ENCODE measurements at places on chromosomes 16 and 17. TPM values are rescaled to one million over a fixed set of nuclear protein-coding genes. Genes with fewer than 3 reads are reported as not detected.

Gene ASGR1
- 4.3 TPM for total RNA-seq

Gene TBC1D3
- not detected for total RNA-seq

Gene HOXB8
- 23.7 TPM for total RNA-seq

Gene LITAF
- 40.7 TPM for total RNA-seq

Gene GJD3
- 0.61 TPM for total RNA-seq

Gene MYL11
- total RNA-seq = 3.0 TPM

Gene CHST4
- total RNA-seq = 0.44 TPM

- DNase-seq = no peak
These were observed 89.9 kb downstream of the ABR start for GRCh38 chr17:1089915-1090314.

- DNase-seq = no peak
These were observed 291.5 kb upstream of the AXIN2 start for GRCh38 chr17:65852911-65853310.

DNA sequence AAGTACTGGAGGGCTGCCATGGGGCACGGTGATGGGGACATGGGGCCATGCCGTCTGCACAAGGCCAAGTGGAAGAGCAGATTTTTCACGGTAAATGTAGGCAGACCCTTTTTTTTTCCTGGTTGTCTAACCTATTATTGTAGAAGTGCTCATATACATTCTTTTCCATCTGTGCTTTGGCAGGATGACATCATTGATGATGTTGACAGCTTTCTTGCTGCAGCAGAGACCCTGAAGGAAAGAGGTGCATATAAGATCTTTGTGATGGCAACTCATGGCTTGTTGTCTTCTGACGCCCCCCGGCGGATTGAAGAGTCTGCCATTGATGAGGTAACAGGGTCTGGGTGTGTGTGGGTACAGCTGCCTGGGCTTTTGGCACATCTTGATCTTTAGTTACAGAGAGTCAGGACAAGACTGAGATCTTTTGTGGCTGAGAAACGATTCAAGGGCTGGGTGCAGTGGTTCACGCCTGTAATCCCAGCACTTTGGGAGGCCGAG, 23.3 kb upstream of the SLC5A10 start:
- DNase-seq = no peak

DNA sequence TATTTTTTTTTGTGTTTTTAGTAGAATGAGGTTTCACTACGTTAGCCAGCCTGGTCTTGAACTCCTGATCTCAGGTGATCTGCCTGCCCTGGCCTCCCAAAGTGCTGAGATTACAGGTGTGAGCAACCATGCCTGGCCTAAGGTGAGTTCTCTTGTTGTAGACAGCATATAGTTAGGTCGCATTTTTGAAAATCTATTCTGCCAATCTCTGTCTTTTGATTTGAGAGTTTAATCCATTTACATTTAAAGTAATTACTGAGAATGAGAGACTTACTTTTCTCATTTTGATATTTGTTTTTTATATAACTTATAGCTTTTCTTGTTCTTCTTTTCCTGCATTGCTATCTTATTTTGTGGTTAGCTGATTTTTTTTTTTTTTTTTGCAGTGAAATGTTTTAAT, 6.3 kb upstream of the PRKCB start:
- no peak for DNase-seq

GRCh38 chr17:17624741-17625140, 33.2 kb upstream of the PEMT start:
- DNase-seq = no peak

- DNase-seq = peak; percentile 87
These were observed at the start of gene DNAI2 for GRCh38 chr17:74274060-74274708. Gene DNAI2 (plus strand): TSS chr17:74274234. CDS start chr17:74281818, 7,584 bp downstream.

DNA sequence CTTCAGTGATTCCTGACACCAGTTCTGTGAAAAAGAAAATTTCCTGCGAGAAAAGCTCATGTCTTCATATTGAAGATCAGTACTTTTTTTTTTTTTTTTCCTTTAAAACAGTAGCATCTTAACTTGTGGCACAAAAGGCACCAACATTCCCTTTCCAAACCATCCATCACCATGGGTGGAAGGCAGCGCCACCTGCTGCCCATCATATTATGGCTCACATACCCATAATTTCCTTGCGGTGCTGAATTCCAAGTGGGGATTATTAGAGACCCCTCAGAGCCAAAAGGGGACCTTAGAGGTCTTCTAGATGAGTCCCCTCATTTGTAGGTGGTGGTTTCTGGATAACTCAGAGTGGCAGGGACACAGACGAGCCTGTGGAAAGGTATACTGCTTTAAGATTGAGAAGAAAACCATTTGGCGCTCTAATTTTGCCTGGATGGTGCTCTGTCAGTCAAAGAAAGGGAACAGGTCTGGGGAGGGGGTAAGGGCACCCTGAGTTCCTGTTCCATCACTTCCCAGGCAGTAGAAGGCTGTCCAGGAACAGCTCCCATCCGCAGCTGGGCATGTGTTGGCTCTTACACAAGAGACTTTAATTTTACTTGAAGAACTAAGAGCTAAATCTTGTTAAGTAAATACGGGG, 7.9 kb upstream of the SOST start:
- DNase-seq = peak; percentile 45

- no peak for DNase-seq
These were observed 304.6 kb upstream of the FOXF1 start for GRCh38 chr16:86205521-86206245.

GRCh38 chr17:50594128-50594823, 33.8 kb downstream of the CACNA1G start:
- no peak for DNase-seq

- DNase-seq = no peak
These were observed 2.8 kb upstream of the ABCA8 start for GRCh38 chr17:68957944-68958343.

DNA sequence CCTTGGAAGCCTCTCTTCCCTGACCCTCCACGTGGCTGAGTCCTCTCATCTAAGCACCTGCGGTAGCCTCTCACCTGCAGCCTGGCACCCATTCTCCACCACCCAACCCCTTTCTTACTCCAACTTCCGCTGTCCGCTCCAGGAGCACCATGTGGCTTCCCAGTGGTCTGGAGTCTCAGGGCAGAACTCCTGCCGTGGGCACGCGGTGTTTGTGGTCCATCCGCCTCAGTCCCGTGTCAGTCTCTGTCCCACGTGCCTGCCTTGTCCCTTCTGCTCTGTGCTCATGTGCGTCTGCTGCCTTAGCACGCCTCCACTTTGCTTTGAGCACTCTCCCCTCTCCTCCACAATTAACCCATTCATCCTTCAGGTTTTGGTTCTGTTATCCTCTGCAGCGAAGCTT, 49.7 kb downstream of the KATNIP start:
- no peak for DNase-seq

GRCh38 chr16:30775392-30776188, 11.4 kb downstream of the ZNF629 start:
- peak; percentile 75 for DNase-seq

DNA sequence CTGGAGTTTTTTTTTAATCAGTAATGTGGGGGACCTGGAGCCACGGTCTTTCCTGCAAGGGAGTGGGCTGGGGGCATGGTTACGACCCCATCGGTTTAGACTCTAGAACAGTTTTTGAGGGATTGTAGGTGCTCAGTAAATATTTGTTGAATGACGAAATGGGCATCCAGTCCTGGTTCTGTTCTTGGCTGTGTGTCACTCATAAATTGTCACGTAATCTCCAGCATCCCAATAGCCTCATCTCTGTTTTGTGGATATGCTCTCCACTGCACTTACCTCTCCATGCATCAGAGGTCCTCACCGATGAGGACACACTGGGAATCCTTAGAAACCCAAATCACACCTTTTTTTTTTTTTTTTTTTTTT, 497 bp upstream of the SLC38A7 start:
- DNase-seq = no peak

DNA sequence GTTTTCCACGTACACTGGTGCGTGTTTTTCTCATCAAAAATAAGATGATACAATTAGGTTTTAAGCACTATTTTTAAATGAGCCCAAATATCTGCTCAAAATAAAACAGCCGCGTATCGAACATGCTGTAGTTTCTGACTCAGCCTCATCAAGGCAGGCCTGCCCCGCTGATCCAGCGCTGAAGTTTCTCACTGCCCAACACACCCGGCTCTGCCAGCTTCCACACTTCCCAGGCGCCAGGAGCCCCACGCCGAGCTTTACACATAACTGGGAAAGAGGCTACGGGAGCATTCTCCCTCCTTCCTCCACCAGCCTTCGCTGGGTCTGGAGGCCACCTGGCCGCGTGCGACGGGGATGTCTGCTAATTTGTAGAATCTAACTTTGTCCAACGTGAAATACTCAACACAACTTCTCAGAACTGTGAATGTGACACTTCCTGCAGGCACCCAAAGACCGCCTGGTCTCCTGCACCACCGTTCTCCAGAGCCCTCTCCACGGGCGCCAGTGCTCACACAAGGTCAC, 42.1 kb downstream of the MAP1LC3B start:
- DNase-seq = no peak

GRCh38 chr16:8863594-8864424, 5.0 kb downstream of the CARHSP1 start:
- DNase-seq = no peak

GRCh38 chr16:9395958-9396359, 304.5 kb downstream of the HAPSTR1 start:
- DNase-seq = no peak

DNA sequence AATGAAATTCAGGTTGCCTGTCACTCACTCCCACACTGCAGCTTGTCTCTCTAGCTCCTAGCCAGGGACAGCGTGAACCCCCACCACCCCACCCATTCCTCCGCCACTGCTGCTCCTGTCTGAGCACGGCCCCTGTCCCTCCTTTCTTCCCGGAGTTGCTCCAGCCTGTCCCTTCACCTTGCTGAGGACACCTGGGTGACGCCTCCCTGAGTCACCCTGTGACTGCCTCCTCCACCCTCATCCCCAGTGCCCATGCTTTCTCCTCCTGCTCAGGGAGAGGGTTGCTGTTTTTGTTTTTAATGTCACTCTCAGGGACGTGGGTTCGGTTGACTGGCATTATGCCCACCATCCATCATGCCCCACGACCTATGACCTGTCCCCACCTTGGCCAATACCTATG, 25.8 kb upstream of the NAT9 start:
- no peak for DNase-seq

GRCh38 chr16:76729525-76729924, 452.3 kb downstream of the CNTNAP4 start:
- no peak for DNase-seq

DNA sequence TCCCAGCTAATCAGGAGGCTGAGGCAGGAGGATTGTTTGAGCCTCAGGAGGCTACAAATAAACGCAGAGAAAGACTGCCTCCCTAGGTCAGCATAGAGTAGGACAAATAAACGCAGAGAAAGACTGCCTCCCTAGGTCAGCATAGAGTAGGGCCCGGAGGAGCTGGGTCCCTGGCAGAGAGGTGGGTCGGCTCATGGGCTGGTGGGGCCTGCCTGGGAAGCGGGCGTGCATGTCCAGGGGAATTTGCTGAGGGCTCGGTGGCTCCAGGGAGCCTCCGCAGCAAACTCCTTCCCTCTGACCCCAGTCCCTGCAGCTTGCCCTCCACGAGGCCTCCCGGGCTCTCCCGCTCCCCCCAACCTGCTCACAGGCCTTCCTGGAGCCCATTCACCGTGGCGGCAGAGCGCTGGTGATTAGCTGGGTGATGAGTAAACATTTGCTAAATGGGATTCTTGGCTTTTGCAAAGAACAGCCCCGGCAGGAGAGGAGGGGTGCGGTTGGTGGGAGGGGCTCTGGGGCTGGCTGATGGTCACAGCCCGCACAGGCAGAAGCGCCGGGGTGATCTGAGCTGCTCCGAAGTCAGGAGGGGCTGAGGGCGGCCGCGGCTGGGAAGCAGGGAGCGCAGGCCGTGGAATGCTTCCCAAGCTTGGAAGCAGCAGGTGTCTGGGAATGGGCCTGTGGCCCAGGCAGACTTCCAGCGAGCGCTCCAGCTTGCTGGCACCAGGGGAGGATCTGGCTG, 93.1 kb downstream of the RTN4RL1 start:
- no peak for DNase-seq

DNA sequence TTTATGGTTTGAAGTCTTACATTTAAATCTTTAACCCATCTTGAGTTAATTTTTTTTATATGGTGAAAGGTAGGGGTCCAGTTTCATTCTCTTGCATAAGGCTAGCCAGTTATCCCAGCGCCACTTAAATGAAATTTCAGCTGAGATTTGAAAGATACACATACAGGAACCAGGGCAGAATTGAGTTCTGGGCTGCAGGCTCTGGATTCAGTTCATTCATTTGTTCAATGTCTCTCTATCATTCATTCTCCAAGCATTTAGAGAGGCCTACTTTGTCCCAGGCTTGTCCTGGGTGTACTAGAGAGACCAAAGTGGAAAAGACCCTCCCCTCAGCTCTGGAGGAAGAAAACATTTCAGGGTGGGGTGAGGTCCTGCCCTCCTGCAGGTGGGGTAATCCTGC, 577 bp upstream of the TRIM72 start:
- no peak for DNase-seq

- DNase-seq = no peak
These were observed 34.4 kb upstream of the RAB11FIP4 start for GRCh38 chr17:31357091-31357490.

DNA sequence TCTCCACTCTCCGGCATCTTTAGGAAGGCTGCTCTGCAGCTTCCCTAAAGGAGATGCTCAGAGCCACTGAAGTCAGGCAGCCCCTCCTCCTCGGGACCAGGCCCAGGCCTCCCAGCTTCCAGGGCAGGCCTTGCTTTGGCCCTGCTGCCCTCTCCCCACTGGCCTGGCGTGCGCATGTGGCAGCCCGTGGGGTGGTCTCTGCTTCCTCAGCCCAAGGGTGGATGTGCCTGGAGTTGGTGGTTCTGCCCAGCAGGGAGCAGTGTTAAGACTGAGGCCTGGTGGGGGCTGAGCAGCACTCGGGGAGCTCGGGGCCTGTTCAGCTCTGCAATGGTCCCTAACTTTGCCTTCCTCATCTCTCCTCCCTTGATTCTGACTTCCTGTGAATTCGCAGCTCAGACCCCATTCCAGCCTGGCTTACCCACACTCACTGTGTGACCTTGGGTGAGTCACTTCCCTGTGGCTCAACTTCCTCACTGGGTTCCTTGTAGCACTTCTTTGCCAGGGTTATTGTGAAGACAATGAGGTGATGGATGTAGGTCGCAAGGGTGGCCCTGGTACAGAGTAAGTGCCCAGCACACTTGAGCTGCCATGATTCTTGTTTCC, 63.2 kb downstream of the NKD1 start:
- DNase-seq = no peak

DNA sequence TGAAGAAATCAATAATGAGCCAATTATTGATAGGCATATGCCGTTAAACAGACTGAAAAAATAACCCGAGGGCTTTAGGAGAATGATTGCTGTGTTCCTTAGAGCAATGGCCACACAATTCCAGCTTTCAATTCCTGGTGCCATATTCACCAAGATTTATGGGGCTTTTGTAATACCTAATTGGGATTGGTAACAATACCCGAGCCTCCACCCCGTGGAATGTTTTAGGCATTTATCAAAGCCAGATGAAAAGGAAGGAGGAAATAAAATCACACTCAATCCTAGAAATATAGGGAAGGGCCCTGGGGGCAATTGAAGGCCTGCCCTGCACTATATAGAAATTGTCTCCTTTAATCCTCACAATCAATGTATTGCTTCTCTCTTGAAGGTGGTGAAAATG, 42.1 kb upstream of the MLYCD start:
- DNase-seq = no peak

DNA sequence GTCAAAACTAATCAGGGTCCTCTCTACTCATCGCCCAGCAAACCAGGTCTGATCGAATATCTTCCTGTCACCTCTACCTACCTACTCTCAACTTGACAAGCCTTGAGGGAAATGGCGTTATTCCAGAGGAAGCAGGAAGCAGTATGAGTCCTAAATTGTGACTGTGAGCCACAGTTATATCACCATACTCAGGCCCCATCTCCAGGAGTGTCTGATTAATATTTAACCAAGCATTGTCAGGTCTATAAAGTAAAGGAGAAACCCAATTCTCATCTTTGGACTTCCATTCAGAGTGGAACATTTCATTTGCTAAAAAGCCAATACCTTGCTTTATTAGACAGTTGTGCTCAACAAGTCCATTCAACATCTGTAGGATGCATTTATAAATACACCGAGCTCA, 17.8 kb upstream of the CLEC3A start:
- DNase-seq = no peak

All from spinal cord (tissue), 10 donors.